ENCODE measurements at places on chromosomes 11 and 22. TPM values are rescaled to one million over a fixed set of nuclear protein-coding genes. Genes with fewer than 3 reads are reported as not detected.

TUB gene
- total RNA-seq: 19.2 TPM

WBP2NL gene
- 1.6 TPM for total RNA-seq

C11orf16 gene
- total RNA-seq: not detected

MMP12 gene
- total RNA-seq: not detected

HBB gene
- total RNA-seq: not detected

MRGPRX4 gene
- total RNA-seq: not detected

MS4A6A gene
- total RNA-seq: not detected

ABTB2 gene
- 1.7 TPM for total RNA-seq

C22orf23 gene
- 0.54 TPM for total RNA-seq

DEAF1 gene
- total RNA-seq: 26.7 TPM

OR4C16 gene
- not detected for total RNA-seq

RDX gene
- total RNA-seq: 108 TPM

SCGB1C1 gene
- not detected for total RNA-seq

OR6A2 gene
- 0.27 TPM for total RNA-seq

TRPM5 gene
- total RNA-seq: not detected

MMP13 gene
- not detected for total RNA-seq

MPPED1 gene
- total RNA-seq: not detected

MRPL17 gene
- total RNA-seq: 26.6 TPM

ALG8 gene
- 56.6 TPM for total RNA-seq

OR4X1 gene
- total RNA-seq: not detected

ROBO4 gene
- total RNA-seq: 3.3 TPM

CD3G gene
- not detected for total RNA-seq

THYN1 gene
- 25.0 TPM for total RNA-seq

PDE2A gene
- 0.41 TPM for total RNA-seq

TCN1 gene
- not detected for total RNA-seq

CELSR1 gene
- 4.3 TPM for total RNA-seq

CLMP gene
- 235 TPM for total RNA-seq

MYOD1 gene
- total RNA-seq: not detected

YPEL1 gene
- total RNA-seq: 1.3 TPM

TYR gene
- total RNA-seq: not detected

OR2AG1 gene
- total RNA-seq: not detected

CHRM1 gene
- not detected for total RNA-seq

SLC22A6 gene
- not detected for total RNA-seq
